ENCODE measurements at places on chromosomes 2 and 18.
A peak's percentile ranks its signal among the peaks of the same experiment; 100 is the strongest.

- peaks cover 47% of the 10 kb centered on the region for H3K4me1 ChIP-seq
- peaks cover 15% of the 10 kb centered on the region for H3K36me3 ChIP-seq
- H3K27me3 ChIP-seq: no peaks in the 10 kb centered on the region
- no peak for DNase-seq
- H3K27ac ChIP-seq: no peak overlapping the region
Measured at GRCh38 chr2:72988726-72989273, 71.5 kb downstream of the EMX1 start.

DNA sequence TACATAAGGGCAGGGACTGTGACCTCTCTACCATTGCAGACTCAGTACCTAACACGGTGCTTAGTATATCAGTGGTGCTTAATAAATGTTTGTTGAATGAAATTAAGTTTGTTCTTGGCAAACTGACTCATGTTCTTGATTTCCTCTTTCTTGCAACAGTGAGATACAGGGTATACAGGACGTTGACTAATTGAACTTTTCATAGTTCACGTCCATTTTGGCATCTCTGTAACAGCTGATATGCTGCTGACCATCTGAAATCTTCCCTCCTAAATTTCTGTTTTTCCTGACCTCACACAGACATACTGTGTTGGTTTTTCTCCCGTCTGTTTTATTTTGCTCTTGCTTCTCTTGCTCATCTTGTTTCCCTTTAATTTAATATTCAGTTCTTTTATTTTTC lies 44.2 kb downstream of the LHCGR start:
- H3K4me3 ChIP-seq: no peak overlapping the region
- H3K27me3 ChIP-seq: no peaks in the 10 kb centered on the region
- no peaks in the 10 kb centered on the region for H3K36me3 ChIP-seq
- H3K27ac ChIP-seq: no peak overlapping the region
- H3K4me1 ChIP-seq: peaks cover 17% of the 10 kb centered on the region

DNA sequence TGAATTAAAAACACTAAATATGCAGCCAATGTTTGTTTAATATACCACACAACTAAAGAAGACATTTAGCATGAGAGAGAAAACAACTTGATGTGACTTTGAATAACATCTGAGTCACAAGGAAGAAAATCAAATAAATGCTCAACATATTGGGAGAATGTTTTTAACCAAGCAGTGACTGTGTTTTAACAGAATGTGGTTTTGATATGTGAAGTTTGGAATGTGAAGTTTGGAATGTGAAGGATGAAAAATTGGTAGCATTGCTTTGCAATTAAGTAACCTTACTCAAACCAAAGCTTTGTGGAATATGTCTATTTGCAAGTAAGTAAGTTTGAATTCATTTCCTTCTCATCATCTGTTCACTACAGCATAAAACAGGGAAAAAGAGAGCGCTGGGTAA lies 128.2 kb upstream of the DNAJC10 start:
- peaks cover 4% of the 10 kb centered on the region for H3K4me1 ChIP-seq
- H3K27me3 ChIP-seq: no peaks in the 10 kb centered on the region
- H3K36me3 ChIP-seq: no peaks in the 10 kb centered on the region
- no peak overlapping the region for H3K4me3 ChIP-seq
- no peak for DNase-seq

GRCh38 chr18:8871489-8871888 lies 166.1 kb downstream of the MTCL1 start:
- no peak for DNase-seq
- H3K4me3 ChIP-seq: no peak overlapping the region
- H3K27me3 ChIP-seq: peaks cover 48% of the 10 kb centered on the region
- no peaks in the 10 kb centered on the region for H3K4me1 ChIP-seq
- H3K36me3 ChIP-seq: no peaks in the 10 kb centered on the region
- H3K27ac ChIP-seq: no peak overlapping the region

DNA sequence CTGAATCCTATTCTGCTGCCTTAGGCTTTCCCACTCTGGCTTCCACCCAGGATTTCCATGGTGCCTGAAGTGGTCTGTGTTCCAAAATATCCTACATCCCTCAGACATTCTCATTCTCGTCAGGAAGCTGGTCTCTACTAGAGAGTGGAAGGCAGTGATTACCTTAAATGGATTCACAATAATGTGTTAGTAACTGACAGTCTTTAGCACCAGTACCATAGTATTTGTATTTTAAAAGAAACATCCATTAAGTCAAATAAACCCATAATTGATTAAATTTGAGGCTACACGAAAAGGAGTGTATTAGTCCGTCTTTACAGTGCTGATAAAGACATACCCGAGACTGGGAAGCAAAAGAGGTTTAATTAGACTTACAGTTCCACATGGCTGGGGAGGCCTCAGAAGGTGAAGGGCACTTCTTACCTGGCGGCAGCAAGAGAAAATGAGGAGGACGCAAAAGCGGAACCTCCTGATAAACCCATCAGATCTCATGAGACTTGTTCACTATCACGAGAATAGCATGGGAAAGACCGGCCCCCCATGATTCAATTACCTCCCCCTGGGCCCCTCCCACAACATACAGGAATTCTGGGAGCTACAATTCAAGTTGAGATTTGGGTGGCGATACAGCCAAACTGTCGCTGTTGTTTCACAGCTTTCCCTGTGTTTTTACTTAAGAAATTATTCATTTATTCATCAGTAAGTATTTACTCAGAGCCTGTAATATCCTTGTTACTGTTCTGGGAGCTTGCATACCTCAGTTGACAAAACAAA lies 306.5 kb downstream of the STK39 start:
- no peak for DNase-seq
- no peak overlapping the region for H3K27ac ChIP-seq
- H3K4me1 ChIP-seq: no peaks in the 10 kb centered on the region

DNA sequence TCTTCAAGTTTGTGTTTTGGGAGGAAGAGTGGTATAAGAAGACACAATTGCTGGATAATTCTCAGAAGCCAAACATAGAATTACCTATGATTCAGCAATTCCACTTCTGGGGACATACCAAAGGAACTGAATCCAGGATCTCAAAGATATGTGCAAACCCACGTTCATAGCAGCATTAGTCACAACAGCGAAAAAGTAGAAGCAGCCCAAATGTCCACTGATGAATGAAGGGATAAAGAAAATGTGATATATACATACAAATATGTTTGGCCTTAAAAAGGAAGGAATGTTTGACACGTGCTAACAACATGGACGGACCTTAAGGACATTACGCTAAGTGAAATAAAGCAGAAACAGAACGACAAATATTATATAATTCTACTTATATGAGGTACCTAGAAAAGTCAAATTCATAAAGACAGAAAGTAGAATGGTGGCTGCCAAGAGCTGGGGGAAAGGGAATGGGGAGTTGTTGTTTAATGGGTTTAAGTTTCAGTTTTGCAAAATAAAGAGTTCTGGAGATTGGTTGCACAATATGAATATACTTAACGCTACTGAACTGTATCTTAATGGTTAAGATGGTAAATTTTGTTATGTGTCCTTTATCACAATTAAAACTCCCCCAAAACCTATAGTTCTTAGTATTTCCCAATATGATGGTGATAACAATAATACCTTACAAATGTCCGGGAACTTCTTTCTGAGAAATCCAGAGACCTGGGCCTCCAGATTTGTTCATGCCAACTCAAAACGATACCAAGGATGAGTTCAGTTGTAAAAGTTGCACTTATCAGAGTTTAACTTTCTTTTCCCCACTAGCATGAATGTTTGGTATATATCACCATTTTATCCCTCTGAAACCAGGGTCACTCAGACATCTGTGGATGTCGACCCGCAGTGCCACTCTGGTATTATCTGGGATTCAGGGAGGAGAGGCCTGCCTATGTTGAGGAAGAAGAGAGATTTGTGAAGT lies 33.7 kb upstream of the WIPF1 start:
- peaks cover 46% of the 10 kb centered on the region for H3K4me1 ChIP-seq
- no peaks in the 10 kb centered on the region for H3K27me3 ChIP-seq
- DNase-seq: no peak
- H3K4me3 ChIP-seq: no peak overlapping the region

- H3K36me3 ChIP-seq: no peaks in the 10 kb centered on the region
- H3K4me1 ChIP-seq: no peaks in the 10 kb centered on the region
- DNase-seq: no peak
Measured at GRCh38 chr2:194867328-194867727, 789.7 kb upstream of the SLC39A10 start.

- DNase-seq: no peak
- no peaks in the 10 kb centered on the region for H3K4me1 ChIP-seq
Measured at GRCh38 chr2:203744091-203744490, 37.7 kb downstream of the CD28 start.

- H3K4me1 ChIP-seq: peaks cover 10% of the 10 kb centered on the region
- no peaks in the 10 kb centered on the region for H3K36me3 ChIP-seq
- H3K27me3 ChIP-seq: peaks cover 10% of the 10 kb centered on the region
- peak; percentile 71 for DNase-seq
Measured at GRCh38 chr2:68837164-68837860, 33.9 kb downstream of the BMP10 start.

GRCh38 chr2:22487541-22487940 lies 897.4 kb upstream of the KLHL29 start:
- H3K4me1 ChIP-seq: no peaks in the 10 kb centered on the region
- H3K27ac ChIP-seq: no peak overlapping the region
- no peaks in the 10 kb centered on the region for H3K36me3 ChIP-seq
- H3K4me3 ChIP-seq: no peak overlapping the region

- DNase-seq: no peak
- no peak overlapping the region for H3K4me3 ChIP-seq
- no peak overlapping the region for H3K27ac ChIP-seq
- no peaks in the 10 kb centered on the region for H3K4me1 ChIP-seq
- H3K27me3 ChIP-seq: peaks cover 43% of the 10 kb centered on the region
Measured at GRCh38 chr2:227592694-227593387, 5.9 kb upstream of the SCYGR2 start.

DNA sequence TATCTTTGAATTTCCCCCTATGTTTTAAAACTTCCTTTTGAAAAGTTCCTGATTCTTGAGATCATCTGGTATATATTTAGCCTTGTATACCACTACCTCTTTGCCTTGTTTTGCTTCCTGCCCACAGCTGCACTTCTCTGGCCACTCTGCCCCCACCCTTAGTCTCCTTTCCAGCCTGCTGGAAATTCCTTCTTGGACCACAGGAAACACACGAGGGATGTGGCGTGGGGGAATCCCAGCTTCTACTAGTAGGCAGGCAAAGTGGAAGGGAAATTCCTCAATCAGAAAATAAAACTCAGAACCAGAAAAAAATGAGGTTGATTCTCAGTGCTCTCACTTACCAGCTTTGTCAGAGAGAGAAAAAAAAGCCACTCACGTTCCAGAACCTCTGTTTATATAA lies 13.4 kb downstream of the IL18RAP start:
- H3K4me1 ChIP-seq: peaks cover 5% of the 10 kb centered on the region
- no peak for DNase-seq
- H3K27me3 ChIP-seq: peaks cover 3% of the 10 kb centered on the region
- H3K36me3 ChIP-seq: no peaks in the 10 kb centered on the region

DNA sequence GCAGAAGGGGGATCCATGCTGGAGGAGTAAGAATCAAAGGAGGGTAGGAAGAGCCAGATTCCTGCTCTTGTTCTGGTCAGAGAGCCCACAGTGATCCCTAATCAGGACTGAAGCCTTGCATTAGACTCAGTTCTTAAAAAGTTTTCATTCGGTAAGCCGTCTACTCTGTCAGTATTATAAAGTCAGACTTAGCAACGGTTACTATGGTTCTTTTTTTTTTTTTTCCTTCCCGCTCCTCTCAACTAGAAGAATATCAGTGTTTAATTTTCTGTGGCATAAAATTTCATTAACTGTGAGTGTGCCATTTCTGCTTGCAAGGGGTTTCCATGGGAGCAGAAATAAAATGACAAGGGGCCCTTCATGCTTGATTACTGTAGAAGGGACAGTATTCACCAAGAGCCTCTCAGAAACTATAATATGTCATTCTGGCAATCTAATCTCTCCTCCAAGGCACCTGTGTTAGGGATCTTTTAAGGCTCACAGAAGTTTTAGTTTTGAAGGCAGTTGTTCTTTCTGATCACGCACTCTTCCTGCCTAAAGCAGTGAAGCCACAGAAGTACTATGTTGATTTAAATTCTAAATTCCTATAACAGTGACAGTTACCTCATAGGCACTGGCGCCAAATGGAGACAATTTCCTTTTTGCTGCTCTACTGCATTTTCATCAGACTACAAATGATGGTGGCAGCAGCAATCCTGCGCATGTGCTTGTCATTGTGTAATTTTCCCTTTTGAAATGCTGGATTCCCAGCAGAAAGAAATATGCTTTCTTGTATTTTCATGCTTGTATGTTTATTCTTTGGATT lies 57.0 kb downstream of the OSBPL6 start:
- peaks cover 18% of the 10 kb centered on the region for H3K4me1 ChIP-seq
- no peak overlapping the region for H3K4me3 ChIP-seq
- no peak for DNase-seq
- H3K36me3 ChIP-seq: no peaks in the 10 kb centered on the region
- no peak overlapping the region for H3K27ac ChIP-seq

DNA sequence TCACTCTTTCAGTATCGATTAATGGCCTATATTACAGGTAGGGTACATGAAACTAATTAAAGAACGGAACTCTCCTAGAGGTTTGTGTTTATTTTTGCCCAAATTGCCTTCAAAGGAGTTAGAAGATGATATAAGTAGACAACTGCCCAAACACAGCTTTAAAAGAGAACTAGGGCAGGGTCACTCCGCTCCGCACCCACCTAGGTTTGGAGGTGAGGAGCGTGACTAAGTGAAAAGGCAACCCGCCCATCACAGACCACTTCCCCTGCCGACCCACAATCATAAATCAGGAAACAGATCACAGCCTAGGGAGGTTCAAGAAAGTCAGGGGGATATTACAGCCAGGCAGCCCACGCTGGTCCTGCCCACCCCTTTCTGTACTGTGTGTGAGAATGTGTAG lies 166.7 kb downstream of the C1D start:
- H3K27me3 ChIP-seq: no peaks in the 10 kb centered on the region
- no peaks in the 10 kb centered on the region for H3K4me1 ChIP-seq
- no peak overlapping the region for H3K4me3 ChIP-seq
- no peaks in the 10 kb centered on the region for H3K36me3 ChIP-seq
- no peak overlapping the region for H3K27ac ChIP-seq

- no peak for DNase-seq
- H3K27me3 ChIP-seq: no peaks in the 10 kb centered on the region
- no peaks in the 10 kb centered on the region for H3K4me1 ChIP-seq
- no peak overlapping the region for H3K4me3 ChIP-seq
Measured at GRCh38 chr2:128746356-128746755, 427.7 kb upstream of the HS6ST1 start.

DNA sequence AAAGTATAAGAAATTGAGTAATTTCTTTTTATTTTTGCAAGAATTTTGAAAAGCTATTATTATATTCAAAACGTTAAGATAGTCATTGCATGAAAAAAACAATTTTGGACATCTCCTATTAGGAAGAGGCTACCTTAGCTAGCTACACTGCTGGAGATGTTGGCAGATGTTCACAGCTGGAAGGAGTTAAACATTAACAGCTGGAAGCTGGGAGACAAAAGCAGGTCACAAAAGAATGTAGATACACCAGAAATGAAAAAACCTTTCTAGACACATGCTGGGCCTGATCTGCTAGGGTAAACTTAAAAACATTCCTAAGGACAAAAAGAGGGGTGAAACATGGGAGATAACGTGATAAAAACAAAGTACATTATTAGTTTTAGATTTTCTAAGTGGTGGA lies 84.4 kb downstream of the SESTD1 start:
- H3K27me3 ChIP-seq: no peaks in the 10 kb centered on the region
- DNase-seq: no peak
- peaks cover 13% of the 10 kb centered on the region for H3K4me1 ChIP-seq
- H3K27ac ChIP-seq: no peak overlapping the region
- no peak overlapping the region for H3K4me3 ChIP-seq

- H3K27ac ChIP-seq: no peak overlapping the region
- no peaks in the 10 kb centered on the region for H3K36me3 ChIP-seq
- H3K4me1 ChIP-seq: peaks cover 31% of the 10 kb centered on the region
- H3K4me3 ChIP-seq: no peak overlapping the region
- peaks cover 75% of the 10 kb centered on the region for H3K27me3 ChIP-seq
Measured at GRCh38 chr18:5632041-5632440, 88.2 kb upstream of the EPB41L3 start.

Measured in left ventricle myocardium inferior (tissue), 1 donor.